ENCODE measurements at places on chromosomes 3 and 15.

- no peak for DNase-seq
Observed at GRCh38 chr3:114318295-114318694, 24.5 kb downstream of the TIGIT start.

DNA sequence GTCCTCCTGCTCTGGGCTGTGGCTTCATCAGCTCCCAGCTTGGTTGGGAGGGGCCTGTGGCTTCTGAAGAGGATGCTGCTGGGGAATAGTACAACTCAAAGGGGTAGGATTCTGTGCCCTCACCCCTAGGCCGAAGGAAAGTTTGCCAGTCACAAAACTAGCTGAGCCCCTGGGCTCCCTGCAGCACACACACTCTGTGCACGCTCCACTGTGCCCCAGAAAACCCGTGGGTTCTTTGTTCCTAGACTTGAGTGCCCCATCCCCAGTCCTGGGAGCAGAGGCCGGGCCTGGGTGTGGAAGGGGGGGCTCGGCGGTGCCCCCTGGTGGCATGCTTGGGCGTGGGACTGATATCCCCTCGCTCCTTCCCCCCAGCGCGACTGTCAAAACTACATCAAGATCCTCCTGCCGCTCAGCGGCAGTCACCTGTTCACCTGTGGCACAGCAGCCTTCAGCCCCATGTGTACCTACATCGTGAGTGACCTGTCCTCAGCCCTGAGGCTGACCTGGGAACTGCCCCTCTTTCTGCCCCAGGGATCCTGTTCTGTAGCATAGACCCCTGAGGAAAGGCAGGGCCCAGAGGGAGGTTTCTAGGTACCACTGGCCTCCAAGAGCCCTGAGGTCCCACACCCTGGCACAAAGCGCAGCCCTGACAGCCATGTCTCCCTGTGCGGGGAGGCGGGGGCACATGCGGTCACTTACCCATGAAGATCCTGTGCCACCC lies 14.2 kb downstream of the CIB1 start:
- DNase-seq, result peak; percentile 58

GRCh38 chr15:99100245-99101173 lies 4.4 kb upstream of the SYNM start:
- DNase-seq, result no peak

DNA sequence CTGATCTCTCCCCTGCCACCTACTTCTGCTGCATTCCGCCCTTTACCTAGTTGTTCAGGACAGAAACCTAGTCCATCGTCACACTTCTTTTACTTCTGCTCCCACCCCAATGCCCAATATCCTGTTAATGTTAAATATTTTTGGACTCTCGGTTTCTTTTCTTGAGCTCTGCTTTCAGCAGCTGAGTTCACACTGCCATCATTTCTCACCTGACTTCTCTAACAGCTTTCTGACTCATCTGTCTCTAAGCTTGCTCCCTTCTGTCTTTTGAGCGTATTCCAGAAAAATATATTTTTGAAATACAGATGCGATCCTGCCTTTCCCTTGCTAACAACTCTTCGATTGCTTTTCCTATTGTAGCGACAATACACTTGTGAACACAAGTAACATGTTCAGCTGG lies 183.4 kb downstream of the KLHL25 start:
- no peak for DNase-seq

- DNase-seq, result no peak
Observed at GRCh38 chr3:156802821-156803606, 23.1 kb upstream of the LEKR1 start.

- DNase-seq, result no peak
Observed at GRCh38 chr15:63348392-63348791, 33.3 kb downstream of the CA12 start.

- no peak for DNase-seq
Observed at GRCh38 chr15:99504071-99504822, 61.5 kb upstream of the MEF2A start.

DNA sequence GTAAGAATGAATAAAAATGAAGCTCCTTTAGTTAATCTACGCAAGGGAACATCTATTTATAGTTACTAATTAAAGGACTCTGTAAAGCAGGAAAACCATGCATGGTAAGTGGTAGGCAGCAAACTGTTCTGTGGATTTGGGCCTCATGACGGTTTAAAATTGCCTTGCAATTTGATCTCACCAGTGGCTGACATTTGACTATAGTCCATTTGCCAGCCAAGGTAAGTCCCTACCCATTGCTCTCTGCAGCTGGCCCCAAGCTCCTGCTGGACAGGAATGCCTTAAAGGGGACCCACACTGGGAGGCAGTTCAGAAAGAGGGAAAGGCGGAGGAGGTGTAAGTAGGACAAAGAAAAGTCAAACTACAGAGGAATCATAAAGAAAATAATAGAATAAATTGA lies 203.3 kb downstream of the PLCL2 start:
- no peak for DNase-seq

- DNase-seq, result no peak
Observed at GRCh38 chr3:28682121-28682520, 333.5 kb upstream of the AZI2 start.

DNA sequence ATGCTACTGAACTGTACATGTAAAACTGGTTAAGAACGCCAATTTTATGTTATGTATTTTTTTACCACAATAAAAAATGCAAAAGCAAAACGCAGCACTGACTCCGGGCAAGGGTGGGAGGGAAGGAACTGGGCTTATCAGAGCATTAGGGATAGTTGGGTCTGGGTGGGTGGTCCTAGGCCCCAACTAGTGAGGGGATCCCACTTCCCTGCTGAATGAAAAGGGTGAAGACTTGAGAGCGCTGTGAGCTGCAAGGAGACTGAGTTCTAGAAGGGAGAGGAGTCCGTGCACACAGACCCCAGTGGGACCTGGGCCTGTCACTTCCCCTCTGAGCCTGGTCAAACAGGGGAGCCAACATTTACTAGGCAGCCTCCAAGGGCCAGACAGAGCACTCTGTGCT lies 98.6 kb downstream of the TPRA1 start:
- DNase-seq, result no peak

DNA sequence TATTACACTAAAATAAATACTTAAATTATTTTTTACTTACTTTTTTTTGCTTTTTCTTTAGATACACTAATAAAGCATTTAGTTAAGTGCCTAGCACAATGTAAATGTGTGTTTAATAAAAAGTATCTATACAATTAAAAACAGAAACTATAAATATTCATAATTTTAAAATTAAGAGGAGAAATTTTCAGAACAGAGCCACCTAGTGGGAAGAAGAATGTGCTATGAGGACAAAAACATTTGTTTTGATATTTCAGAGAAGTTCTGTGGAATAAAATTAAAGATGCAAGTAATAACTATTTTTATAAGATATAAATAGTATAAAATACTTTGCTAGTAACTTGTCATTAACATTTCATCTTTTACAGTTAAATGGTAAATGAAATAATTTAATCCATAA lies 33.6 kb upstream of the PLSCR5 start:
- DNase-seq, result no peak

GRCh38 chr15:57903626-57904025 lies 161.9 kb downstream of the ALDH1A2 start:
- no peak for DNase-seq

DNA sequence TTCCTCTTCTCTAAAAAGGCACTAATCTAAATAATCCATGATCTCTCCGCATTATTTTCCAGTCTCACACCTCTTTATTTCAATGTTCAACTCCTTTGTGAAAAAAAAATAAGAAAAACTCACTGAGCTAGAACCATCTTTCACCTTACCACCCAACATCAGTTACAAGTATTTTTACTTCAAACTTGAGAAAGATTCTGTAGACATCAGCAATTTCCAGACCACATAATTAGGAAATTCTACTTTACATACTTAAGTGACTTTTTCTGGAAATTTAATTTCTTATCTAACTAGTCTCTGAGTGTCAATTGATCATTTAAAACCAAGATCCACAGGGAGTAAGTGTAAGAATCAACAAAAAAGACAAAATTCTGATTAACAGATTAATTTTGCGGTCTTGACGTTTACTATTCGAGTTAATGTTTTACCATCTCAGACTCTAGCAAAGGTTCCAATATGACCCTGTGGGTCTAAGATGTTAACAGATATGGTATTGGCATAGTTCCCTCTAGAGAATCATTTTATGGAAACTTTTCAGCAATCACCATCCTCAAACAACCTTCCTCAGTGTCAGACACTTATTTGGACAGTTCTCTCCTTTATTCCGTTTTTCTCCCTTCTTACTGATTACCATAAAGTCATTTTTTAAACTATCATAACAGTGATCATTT lies 5.1 kb downstream of the ATP13A3 start:
- no peak for DNase-seq

- no peak for DNase-seq
Observed at GRCh38 chr3:4409971-4410573, 57.0 kb downstream of the SUMF1 start.

DNA sequence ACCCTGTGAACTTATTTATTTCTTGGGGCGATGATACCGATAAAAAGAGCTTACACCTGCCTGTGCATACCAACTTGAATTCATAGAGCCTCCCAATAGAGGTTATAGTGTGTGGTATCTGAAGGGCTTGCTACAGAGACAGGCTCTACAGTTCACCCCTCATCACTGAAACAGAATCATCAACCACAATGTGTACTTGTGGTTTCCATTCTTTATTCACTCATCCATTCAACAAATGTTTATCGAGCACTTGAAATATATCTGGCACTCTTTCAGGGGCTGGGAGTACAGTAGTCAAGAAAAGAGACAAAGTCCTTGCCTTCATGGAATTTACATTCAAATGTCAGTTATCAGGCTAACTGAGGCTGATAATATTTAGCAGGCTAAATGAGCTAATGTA lies 134.4 kb upstream of the SKOR1 start:
- DNase-seq, result no peak
